Stimulated activated CD8-positive, alpha-beta memory T cell treated with anti-CD3 and anti-CD28 coated beads, Interleukin-7, amount 100 ng/mL, for 1 hour (primary cell): ENCODE measurements at places on chromosomes 1 and 21.

GRCh38 chr1:115425442-115425841 is 87.4 kb upstream of the NGF start:
- DNase-seq, result no peak

DNA sequence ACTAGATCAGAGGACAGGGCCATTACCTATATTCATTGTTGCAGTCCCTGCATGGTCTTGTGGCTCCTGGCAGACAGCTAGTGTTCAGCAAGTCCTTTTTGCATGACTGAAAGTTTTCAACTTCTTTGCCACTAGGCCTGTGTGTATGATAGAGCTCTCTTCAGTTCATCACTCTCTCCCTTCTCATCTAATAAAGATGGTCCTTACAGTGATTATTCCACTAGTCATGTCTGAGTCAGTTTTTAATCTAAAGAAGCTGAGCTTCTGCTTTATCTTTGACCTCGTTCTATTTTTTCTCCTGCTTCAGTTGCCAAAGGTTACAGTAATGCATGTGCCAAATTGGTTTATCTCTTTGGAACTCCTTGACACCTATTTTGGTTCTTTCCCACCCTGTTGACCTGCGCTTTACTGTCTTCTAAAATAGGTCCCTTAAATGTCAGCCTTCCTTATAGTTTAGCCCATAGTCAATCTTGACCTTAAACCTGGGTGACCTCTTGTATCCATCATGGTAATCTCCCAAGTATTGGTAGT is 6.4 kb downstream of the CXADR start:
- DNase-seq, result no peak

- no peak for DNase-seq
Observed at GRCh38 chr1:35505911-35506798, 51.0 kb downstream of the KIAA0319L start.

DNA sequence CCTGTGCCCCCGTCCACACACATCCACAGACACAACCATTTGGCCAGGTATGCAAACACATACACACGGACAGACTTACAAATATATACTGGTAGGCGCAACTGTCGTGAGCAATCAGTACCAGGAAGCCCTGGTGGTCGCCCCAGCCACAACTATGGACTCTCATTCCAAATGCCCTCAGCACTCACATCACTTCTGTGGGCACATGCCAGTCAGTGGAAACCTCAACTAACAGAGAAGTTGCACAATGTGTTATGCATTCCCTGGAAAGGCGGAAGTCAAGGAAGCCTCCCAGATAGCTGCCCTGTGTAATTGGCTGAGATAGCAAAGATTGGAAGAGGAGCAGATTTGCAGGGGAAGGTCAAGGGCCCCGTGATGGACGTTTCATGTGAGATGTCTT is 1.4 kb upstream of the HEYL start:
- no peak for DNase-seq

DNA sequence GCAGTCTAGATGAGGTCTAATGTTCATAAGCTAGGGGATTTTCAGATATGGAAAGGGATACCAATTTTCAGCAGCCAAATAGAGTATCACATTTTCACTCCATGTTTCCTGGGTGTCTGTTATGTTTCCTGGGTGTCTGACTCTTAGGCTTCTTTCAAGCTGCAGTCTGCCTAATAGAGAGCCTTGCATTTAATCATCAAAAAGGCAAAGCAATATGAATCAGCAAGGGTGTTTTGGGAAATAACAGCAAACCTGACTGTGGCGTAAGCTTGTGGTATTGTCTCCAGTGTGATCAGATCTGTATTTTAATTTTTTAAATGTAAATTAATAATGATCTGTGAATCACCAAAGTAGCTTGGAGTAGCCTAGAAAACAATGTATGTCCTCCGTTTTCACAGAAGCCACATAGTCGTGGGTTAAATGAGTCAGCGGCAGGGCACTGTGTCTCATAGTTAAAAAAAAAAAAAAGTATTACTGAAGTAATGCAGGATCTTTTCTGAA is 10.4 kb downstream of the LGALS8 start:
- DNase-seq, result no peak

DNA sequence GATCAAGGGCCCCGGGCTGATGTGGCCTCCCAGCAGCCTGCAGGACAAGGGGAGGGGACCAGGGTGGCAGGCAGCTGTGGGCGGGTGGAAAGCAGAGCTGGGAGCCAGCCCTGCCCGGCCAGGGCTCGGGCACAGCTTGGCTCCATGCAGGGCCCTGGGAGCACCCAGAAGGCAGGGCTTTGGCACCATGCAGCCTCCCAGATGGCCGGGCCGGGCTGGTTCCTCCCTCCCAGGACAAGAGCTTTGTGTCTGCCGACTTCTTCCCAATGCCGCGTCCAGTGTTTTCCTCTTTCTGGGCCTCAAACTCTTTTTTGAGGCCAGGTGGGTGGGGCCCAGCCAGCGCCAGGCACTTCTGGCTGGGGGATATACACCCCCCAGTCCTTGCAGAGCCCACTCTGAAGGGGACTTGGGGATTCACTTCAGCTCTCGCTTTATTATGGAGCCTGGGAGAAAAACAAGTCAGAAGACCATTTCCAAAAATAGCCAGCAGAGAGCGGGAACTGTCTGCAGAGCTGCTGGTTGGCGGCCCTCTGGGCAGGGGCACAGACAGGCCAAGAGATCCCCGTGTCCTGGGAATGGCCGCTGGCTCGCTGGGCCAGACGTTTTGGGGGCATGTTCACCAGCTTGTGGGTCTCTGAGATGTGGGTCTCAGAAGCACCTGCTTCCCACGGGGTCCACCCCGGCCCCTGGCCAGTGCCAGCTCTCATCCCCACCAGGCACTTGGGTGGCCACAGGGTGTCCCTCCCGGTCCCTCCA is 103.8 kb upstream of the ARHGEF16 start:
- no peak for DNase-seq

- DNase-seq, result no peak
Observed at GRCh38 chr1:228453022-228453560, 34.1 kb upstream of the RNF187 start.

GRCh38 chr1:150406483-150406882 is 42.5 kb downstream of the RPRD2 start:
- no peak for DNase-seq

GRCh38 chr1:175687622-175688415 is 55.6 kb downstream of the TNR start:
- no peak for DNase-seq

GRCh38 chr1:239718571-239718970 is 332.2 kb downstream of the CHRM3 start:
- no peak for DNase-seq

DNA sequence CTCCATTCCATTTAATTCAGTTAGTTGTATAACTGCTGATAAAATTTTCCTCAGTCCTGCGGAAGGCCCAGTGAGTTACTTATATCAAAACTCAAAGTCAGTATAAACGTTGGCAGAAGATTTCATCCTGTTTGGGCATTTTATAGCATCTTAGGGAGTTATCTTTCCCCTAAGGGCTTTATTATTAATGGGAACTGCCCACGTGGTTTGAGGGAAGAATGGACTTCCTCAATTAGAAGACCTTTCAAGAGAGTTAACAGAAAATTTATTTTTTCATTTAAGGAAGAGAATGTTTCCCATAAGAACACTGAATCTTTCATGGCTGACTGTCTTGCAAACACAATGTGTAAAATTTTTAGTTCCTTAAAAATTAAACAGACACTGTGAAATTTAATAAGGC is 400.1 kb downstream of the NEGR1 start:
- no peak for DNase-seq

DNA sequence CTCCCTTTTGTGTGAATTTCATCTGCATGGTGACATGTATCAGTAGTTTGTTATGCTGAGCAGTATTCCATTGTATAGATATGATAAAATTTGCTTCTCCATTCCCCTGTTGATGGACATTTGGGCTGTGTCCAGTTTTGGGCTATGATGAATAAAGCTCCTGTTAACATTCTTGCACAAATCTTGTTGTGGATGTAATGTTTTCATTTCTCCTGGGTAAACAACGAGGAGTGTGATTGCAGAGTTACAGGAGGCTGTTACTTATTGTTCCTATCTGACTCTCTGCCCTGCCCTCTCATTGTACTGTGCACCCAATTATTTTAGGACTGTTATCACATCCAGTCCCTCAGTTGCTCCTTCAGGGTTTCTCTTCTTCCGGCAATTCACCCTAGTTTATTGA is 24.2 kb downstream of the MAPKAPK2 start:
- DNase-seq, result no peak

DNA sequence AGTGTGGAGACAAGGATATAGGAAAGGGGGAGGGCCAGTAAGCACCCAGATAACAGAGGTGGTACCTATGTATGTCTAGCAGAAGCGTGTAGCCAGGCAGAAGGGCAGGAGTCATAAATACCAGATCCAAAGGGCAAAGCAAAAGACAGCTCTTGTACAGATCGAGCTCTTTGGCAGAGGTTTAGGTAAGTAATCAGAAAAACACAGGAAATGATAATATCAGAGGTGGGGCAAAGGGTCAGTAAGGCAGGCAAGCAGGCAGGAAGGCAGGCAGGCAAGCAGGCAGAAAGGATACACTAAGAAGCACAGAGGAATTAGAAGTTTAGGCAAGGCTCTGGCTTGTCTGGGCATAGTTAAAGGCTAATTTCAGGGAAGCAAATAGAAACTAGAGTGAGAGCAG is 22.7 kb upstream of the SLFNL1 start:
- DNase-seq, result no peak

DNA sequence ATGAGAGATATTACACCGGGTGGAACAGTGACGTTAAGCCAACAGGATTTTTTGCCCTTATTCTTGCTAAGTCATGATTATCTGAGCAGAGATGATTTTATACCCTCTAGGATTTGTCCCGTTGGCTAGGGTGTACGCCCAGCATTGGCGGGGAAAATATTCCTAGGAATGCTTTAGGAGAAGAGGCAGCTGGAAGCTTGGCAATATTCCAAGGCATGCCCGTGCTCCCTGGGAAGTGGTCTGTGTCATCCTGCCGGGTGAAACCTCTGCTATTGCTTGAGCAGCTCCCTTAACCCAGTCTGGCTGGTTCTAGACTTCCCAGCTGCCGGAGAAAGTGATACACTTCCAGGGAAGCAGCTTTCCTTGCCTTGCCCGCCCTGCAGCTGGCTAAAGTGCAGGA is 16.2 kb downstream of the CHRNB2 start:
- no peak for DNase-seq

- no peak for DNase-seq
Observed at GRCh38 chr1:230760360-230760827, 13.2 kb downstream of the CAPN9 start.

DNA sequence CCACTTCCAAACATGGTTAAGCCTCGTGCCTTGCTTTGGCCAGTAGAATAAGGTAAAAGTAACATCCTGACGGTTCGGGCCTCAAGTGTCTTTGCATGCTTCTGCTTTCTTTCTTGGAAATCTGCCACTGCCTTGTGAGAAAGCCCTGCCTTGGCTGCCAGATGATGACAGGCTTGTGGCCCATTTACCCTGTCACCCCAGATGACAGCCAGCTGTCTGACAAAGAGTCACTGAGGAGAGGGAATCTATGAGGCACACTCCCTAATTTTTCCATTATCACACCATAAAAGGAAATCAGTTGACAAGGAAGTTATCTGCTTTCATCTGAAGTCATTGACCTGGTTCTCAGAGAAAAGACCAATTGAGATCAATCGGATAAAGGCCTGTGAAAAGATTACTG is 199.8 kb downstream of the USH2A start:
- no peak for DNase-seq

- DNase-seq, result no peak
Observed at GRCh38 chr1:86975993-86976550, 61.6 kb downstream of the HS2ST1 start.

GRCh38 chr1:58717979-58718378 is 18.1 kb upstream of the MYSM1 start:
- no peak for DNase-seq

DNA sequence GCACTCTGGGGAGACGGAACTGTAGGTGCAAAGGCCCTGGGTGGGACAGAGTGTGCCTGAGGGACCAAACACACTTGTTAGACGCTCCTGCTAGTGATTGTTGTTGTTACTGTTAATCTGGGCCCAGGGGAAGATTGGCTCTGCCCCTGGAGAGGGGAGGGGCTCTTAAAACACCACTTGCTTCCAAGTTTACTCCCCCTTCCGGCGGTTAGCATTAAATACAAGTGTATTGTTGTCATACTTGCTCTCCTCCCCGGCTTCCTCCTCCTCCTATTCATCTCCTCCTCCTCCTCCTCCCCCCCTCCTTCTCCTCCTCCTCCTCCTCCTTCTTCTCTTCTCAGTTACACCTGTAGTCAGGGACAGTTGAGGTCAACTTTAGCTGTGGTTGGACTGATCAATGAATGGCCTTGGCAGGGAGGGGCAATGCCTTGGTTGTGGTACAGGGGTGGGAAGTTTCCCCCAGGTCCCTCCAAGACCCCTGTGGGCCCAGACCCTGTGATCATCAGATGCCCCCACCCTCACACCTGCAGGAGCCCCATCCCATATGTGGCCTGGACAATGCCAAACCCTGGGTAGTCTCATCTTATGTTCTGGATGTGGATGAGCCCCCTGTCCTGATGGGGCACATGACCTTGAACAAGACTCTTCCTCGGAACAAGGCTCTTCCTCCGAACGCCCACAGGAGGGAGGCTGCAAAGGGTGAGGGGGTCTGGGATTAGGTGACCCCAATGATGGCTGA is 217.3 kb downstream of the PTPRU start:
- DNase-seq, result no peak

GRCh38 chr1:244836135-244836521 is 670 bp downstream of the COX20 start:
- no peak for DNase-seq

GRCh38 chr1:209595599-209596285 is 12.2 kb downstream of the CAMK1G start:
- DNase-seq, result no peak

DNA sequence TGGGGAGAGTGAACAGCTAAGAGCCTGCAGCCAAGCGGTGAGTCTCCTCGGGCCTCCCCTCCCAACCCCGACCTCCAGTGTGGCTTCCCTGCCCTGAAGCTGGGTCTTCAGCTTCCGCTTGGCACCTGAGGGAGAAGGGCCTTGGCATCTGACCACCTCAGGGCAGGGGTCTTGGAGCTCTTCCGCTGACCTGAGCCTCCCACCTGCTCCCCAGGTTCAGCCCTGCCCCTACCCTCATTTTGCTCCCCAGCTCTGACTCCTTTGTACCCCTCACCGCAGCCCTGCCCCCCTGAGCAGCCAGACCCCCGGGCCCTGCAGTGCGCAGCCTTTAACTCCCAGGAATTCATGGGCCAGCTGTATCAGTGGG is 4.9 kb downstream of the ADAMTSL4 start:
- no peak for DNase-seq

DNA sequence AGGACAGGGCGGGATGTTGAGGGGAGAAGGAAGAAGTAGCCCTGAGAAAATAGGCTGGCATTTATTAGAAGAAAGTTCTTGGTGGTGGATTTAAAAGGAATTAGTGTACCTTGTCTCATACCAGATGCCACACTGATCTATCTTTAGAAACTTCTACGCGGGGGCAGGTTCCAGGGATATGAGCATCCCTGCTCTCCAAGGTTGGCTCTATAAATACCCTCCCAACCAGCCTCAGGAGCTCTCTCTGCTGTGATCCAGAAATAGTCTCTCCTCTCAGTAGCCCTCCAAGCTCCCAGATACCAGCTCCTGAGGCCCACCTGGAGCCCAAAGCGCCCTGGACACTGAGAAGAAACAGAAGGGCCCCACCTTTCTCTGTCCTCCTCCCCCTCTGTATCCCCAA is 128.3 kb upstream of the TNR start:
- DNase-seq, result no peak

GRCh38 chr1:75980972-75981897 is 49.0 kb upstream of the ASB17 start:
- no peak for DNase-seq

GRCh38 chr1:245091818-245092637 is 62.8 kb upstream of the KIF26B start:
- DNase-seq, result no peak
